ENCODE measurements at places on chromosomes 4 and X.

GRCh38 chr4:75030649-75031235 lies 97.8 kb downstream of the PARM1 start:
- DNase-seq = no peak

DNA sequence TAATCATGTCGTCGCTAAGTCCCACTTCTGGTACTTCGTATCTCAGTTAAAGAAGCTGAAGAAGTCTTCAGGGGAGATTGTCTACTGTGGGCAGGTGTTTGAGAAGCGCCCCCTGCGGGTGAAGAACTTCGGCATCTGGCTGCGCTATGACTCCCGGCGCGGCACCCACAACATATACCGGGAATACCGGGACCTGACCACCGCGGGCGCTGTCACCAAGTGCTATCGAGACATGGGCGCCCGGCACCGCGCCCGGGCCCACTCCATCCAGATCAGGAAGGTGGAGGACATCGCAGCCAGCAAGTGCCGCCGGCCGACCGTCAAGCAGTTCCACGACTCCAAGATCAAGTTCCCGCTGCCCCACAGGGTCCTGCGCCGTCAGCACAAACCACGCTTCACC lies 11.3 kb downstream of the PNCK start:
- DNase-seq = peak; percentile 27

GRCh38 chr4:14149176-14150053 lies 521.9 kb upstream of the BOD1L1 start:
- DNase-seq = no peak

DNA sequence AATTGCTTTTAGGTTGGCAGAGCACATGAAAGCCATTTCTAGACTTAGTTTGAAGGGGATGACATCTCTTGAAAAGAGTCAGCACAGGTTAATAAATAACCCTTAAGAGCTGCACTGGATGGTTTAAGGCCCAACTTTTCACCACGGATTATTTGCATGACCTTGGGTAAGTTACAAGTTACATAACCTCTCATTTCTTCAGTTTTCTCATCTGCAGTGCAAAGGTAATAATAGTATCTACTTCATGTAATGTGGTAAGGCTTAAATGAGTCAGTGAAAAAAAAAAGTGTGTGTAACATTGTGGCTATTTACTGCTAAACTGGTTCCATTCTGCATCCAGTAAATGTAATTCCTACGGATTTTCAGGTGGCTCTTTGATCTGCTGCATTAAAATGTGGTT lies 715.8 kb downstream of the CCSER1 start:
- no peak for DNase-seq

DNA sequence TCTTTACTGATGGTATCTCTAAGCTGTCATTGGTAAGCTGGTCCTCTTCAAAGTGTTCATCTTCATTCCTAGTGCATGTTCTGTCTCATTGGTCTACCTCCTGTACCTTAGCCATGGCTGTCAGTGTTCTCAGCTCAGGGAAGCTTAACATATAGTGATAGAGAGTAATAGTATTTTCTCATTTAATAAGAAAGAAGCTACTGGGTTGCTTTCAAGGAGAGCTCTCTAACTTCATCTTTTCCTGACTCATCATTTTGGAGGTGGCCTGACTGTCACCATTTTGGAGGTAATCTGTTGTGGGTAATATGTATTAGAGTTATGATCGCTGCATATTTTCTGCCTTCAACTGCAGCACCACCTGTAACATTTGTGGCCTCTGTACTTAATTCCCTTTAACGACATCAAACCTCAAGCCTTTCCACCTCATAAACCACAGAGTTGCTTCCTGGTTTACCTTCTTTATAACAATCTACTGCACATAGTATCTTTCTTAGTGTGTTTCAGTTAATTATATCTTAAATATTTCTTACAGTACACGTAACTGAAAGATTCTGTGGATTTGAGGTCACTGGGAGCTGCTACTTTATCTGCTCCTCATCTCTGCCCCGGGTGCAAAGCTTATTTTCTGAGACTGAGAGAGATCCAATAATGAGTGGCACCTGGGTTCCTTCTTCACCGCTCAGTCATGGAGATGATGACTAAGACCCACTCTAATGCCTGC lies 474.0 kb upstream of the TECRL start:
- no peak for DNase-seq

DNA sequence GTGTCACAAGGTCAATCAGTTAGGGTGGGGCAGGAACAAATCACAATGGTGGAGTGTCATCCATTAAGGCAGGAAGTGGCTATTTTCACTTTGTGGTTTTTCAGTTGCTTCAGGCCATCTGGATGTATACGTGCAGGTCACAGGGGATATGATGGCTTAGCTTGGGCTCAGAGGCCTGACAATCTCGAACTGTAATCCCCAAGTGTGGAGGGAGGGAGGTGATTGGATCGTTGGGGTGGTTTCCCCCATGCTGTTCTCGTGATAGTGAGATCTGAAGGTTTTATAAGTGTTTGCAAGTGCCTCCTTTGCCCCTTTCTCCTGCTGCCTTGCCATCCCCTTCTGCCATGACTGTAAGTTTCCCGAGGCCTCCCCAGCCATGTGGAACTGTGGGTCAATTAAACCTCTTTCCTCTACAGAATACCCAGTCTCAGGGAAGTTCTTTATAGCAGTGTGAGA lies 36.7 kb upstream of the STS start:
- no peak for DNase-seq

DNA sequence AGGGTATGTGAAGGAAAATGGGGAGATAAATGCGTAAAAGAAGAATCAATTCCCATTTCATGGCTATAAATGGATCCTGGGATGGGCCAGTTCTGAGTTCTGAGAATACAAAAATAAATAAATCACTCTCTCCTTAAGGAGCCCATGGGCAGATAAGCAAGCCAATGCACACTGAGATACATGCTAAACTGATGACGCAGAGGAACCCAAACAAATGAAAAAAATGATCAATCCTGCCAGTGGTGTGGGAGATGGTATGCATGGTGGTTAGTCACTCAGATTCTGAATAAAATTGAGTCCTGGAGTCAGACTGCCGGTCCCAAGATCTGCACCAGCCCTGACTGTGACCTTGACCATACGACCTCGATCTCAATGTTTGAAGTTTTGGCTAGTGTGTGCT lies 59.7 kb downstream of the NEIL3 start:
- DNase-seq = no peak

- no peak for DNase-seq
Observed at GRCh38 chr4:37561196-37561802, 124.9 kb downstream of the RELL1 start.

DNA sequence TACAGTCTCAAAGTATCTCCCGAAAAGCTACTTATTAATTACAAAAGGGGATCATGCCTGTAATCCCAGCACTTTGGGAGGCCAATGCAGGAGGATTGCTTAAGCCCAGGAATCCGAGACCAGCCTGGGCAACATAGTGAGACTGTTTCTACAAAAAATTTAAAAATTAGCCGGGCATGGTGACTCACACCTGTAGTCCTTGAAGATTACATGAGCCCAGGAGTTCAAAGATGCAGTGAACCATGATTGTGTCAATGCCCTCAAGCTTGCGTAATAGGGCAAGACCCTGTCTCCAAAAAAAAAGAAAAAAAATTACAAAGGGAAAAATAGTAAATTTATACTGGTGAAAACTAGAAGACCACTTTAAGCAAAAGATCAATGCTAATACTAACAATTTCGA lies 3.3 kb upstream of the PORCN start:
- no peak for DNase-seq

DNA sequence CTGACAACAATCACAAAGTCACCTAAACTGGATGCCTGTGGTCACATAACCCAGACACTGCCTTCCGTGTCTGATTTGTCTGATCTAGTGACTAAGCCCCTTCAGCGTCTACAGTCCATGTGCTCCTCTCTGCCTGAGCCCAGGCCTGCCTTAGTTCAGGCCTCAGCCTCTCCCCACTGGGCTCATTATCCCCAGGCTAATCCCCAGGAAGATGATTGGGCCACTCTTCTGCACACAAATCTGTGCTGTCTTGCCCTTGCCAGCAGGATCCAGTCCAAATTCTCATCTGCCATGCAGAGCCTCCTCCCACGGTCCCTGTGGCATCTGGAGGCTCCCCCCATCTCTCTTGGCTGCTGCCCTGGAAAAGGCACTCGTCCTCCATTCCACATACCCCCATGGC lies 96.5 kb downstream of the SLC2A9 start:
- no peak for DNase-seq

DNA sequence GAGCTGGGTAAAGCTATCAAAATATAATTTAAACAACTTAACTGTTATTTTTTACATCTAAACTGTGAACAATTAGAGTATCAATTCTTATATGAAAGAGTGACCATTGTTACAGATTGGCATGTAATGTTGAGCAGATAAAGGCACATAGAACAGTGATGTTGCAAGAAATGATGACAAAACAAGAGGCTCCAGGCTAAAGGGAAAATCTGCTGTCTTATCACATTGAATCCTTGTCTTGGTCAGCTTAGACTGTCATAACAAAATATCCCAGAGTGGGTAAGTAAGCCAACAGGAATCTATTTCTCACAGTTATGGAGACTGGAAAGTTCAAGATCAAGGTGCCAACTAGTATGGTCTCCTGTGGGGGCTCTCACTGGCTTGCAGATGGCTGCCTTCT lies 154.1 kb upstream of the PPP3CA start:
- no peak for DNase-seq

DNA sequence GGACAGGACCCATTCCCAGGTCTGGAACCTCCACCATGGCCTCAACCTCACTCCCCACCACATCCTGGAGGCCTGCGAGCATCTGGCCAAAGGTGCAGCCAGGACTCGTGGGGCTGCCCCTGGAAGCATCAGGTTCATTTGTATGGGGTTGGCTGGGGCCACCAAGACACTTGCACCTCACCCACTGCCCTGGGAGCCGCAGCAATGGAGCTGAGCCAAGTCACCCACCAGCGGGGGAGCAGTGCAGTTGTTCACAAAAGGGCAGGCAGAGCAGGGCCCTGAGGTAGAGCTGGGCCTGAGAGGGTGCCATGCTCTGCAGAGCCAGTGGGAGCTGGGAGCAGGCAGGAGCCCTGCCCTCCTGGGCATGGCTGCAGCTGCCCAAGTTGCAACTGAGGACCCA lies 163.5 kb downstream of the FAM47A start:
- DNase-seq = no peak

DNA sequence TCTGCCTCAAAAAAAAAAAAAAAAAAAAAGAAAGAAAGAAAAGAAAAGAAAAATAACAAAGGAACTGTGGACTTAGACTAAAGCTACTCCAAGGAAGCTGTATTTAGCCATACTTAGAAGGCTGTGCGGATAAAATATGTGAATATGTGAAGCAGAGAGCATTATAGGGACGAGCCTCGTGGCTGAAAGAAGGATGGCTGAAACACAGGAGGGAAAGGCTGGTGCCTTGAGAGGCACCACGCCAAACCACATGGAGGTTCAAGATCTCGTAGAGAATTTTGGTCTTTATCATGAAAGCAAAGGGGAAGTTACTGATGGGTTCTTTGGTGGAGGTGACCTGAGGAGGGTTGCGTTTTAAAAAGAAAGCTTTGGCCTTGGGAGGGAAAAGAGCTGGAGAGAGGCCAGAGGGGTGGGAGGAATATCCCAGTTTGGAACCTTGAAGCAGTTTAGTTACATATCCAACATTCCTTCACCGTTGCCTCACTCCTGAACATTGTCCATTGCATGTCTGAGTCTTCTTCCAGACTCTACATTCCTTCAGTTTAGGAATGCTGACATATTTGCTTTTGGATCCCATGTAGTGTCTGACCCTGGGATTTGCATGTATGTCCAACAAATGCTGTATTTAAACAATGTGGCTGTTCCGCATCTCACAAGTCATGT lies 82.5 kb downstream of the CPE start:
- DNase-seq = no peak

- no peak for DNase-seq
Observed at GRCh38 chrX:53281321-53281822, at the start of gene IQSEC2. Gene IQSEC2, minus strand, starts transcription at chrX:53281584.

- DNase-seq = no peak
Observed at GRCh38 chrX:130211415-130212186, 39.8 kb downstream of the RAB33A start.

DNA sequence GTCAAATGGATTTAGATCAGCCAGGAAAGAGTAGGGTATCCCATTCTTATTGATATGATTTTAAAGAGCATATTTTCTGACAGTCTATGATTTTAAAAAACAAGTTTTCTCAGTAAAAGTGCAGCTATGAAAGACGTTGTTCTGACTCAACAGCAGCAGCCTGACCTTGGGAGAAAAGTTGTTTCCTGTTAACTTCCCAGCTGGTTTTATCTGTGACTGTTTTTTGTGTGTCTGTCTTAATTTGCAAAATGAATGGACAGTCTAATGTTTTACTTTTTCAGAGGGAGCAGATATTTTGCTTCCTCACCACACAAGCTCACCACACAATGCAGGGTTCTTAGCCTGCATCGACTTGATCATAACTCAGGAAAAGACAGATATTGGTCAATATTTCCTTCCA lies 764 bp upstream of the MTHFD2L start:
- no peak for DNase-seq

DNA sequence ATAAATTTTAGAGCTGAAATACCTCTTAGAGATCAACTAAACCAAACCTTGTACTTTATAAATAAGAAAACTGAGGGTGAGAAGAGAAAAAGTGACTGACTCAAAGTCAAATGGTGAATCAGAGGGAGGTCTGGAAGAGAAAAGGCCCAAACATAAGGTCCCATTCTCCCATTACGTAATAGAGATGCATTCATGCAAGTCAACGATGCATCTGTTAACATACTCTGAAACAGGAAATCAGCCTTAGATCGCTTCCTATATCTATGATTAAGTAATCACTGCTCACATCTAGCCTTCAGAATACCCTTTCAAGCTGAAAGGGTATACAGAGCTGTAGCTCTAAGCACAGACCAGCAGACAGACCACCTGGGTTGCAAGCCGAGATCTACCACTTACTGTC lies 6.5 kb downstream of the RNF150 start:
- DNase-seq = no peak

GRCh38 chr4:73417973-73418372 lies 13.9 kb downstream of the ALB start:
- no peak for DNase-seq

DNA sequence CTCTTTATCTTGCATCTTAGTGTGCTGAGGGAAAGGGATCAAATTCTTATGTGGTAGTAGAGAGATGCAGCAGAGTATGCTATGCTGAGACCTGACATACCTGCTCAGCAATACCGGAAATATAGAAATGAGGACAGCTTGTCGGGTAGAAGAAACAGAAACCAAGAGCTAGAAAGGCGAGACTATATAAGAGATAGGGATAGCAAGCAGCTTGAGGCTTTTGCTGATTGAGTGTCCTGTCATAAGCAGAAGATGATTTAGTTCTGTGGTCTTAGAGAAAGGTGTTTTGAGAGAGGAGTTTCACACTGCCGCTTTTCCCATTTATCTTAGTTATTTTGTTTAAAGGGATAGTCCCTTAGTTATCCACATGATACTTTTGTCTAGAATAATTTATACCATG lies 31.7 kb downstream of the USP9X start:
- no peak for DNase-seq

GRCh38 chr4:41199788-41200187 lies 14.6 kb downstream of the APBB2 start:
- no peak for DNase-seq

DNA sequence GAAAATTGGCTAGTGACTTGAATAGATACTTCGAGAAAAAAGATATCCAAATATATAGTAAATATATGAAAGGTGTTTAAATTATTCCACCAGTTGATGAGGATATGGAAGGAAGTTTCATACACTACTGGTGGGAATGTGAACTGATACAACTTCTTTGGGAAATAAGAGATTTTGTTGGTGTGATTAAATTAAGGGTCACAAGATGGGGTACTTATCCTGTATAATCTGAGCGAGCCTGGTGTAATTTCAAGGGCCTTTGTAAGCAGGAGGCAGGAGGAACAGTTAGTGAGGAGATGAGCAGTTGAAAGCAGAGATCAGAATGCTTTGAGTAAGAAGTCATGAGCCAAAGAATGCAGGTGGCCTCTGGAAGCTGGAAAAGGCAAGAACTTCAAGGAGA lies 192.2 kb downstream of the KCTD8 start:
- no peak for DNase-seq

Data from stimulated activated CD8-positive, alpha-beta memory T cell treated with anti-CD3 and anti-CD28 coated beads, Interleukin-15, amount 100 ng/mL, for 1 hour (primary cell).